ENCODE measurements at places on chromosomes 5 and 9.

GRCh38 chr9:26033336-26033735 lies 355.1 kb upstream of the TUSC1 start:
- no peak for DNase-seq

DNA sequence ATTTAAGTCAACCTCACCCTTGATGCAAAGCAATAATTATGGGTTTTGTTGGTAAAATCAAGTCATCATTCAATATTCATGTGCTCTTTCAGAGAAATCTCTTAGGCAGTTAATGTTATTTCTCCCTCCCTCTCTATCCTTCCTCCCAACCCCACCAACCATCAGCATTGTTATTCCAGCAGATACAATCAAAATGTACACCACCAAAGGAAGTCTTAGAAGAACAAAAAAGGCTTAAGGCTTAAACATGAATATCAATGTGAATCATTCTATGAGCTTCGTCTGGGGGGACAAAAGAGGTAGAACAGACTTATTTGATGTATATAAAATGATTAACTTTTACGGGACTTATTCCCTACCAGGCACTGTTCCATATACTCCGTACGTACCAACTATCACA lies 404.4 kb downstream of the ARHGEF28 start:
- DNase-seq: no peak

DNA sequence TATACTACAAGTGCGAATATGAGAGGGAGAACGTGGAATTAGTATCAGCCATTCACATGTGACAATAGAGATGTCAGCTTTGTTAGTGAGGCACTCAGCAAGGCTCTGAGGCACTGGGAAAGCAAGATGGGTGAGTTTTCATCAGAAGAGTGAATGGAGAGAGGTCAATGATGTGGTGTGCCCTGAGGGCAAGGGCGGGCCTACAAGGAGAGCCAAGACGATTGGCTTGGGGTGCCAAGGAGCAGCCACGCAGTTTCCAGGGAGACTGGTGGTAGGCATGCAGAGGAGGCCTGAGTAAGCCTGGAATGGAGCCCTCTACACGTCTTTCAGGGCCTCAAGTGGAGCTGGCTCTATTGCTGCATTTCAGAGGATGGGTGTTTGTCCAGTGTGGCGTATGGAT lies 24.7 kb downstream of the BTF3 start:
- no peak for DNase-seq

GRCh38 chr9:107216329-107216728 lies 66.8 kb upstream of the RAD23B start:
- no peak for DNase-seq

GRCh38 chr9:16515879-16516301 lies 354.6 kb downstream of the BNC2 start:
- DNase-seq: no peak

- DNase-seq: no peak
Measured at GRCh38 chr9:134195558-134195957, 31.2 kb upstream of the RNU6ATAC start.

DNA sequence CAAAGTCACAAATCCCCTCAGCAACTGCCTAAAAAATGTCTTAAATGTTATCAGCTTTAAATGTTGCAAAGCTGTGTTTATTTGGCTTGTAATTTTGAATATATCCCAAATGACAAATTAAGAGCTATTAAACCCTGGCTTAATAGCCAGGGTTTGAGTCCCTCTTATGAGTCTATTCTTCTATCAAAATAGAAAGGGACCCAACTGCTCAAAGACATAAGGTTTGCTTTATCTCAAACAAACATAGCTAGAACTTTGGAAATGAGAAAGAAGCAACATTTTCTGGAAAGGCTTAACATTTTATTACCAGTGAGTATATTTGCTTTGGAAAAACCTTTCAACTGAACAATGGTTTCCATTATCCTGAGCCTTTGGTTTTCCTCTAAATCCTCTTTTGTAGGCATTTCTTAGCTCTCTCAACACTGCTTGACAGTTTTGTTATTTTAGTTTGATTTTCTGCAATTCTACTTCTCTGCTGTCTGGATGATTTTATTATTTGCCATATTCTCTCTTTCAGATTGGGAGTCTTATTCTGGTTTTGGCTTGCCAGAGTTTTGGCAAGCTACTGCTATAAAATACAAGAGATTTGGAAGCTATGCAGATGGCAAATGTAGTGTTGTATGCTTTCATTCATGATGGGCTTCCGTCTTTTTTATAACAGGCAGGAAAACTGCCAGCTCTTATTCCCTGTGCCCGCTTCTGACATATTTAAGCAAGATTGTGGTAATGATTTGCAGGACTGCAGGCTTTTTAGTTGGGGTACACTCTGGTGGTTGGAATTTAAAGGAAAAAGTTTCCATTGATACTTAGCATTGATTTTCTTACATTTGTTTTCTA lies 734.9 kb downstream of the DTWD2 start:
- no peak for DNase-seq

DNA sequence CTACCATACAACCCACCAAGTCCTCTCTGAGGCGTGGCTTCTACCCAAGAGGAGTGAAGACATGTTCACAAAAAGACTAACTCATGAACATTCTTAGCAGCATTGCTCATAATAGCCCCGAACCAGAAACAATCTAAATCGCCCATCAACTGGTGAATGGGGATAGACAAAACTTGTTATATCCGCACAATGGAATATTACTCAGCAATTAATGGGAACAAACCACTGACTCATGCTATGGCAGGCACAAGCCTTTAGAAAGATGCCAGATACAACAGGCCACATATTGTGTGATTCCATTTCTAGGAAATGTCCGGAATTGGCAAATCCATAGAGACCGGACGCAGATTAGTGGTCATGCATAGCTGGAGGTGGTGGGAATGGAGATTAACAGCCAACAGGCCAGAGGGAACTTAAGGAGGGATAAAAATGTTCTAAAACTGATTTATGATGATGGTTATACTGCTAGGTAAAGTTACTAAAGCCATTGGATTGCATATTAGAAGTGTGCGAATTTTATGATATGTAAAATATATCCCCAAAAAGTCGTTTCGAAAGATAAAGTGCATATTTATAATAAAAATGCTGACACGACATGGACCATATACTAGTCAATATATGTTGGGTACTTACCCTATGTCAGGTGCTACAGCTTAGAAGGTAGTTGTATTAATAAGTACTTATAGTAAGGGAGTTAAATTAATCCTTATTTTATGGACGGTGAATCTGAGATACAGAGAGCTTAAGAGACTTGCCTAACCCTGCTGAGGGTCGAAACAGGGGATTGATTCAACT lies 55.4 kb downstream of the LHX2 start:
- DNase-seq: no peak

DNA sequence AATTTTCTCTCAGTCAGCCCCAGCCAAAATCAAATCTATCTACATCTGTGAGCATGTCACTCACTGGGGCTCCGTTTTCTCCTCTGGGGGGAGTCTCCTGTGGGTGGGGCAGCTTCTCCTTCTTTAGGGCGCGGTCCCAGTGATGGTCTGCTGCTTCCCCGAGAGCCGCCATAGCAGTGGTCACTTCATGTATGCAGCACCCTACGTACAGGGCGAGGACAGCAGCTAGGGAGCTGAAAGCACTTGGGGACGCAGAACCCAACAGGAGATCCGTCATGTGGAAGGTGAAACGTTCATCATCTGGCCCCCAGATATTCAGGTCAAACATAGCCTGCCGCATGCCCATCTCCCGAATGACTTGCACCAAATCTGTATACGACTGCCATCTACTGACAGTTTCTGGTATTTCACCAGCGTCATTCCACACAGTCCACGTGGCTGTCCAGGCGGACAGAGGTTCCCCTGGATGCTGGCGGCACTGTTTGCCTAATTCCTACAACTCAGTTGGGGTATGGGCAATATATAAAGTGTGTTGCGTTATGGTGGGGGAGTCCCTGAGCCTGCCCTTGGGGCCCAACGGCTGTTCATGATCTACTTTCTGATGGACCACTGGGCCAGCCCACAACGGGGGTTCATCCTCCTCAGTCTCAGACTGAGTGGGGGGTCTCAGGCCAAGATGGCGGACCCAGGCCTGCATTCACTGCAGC lies 795.0 kb downstream of the EFNA5 start:
- no peak for DNase-seq

DNA sequence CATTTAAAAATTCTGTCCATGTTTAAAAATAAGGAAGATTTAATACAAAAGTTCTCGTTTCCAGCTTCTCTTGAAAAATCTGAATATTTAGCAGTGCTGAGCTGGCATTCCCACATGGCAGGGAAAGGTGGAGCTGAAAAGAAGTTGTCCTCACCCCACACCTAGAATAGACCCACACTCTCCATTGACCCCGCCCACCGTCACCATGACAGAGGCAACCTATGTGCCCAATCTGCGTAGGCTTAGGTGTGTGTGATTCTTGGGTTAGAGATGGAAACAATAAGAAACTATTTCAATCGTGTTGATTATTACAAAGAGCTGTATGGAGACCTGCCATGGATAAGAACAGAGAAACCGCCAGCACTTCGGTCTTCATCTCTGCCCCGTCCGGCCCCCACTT lies 8.9 kb upstream of the STK32A start:
- no peak for DNase-seq

DNA sequence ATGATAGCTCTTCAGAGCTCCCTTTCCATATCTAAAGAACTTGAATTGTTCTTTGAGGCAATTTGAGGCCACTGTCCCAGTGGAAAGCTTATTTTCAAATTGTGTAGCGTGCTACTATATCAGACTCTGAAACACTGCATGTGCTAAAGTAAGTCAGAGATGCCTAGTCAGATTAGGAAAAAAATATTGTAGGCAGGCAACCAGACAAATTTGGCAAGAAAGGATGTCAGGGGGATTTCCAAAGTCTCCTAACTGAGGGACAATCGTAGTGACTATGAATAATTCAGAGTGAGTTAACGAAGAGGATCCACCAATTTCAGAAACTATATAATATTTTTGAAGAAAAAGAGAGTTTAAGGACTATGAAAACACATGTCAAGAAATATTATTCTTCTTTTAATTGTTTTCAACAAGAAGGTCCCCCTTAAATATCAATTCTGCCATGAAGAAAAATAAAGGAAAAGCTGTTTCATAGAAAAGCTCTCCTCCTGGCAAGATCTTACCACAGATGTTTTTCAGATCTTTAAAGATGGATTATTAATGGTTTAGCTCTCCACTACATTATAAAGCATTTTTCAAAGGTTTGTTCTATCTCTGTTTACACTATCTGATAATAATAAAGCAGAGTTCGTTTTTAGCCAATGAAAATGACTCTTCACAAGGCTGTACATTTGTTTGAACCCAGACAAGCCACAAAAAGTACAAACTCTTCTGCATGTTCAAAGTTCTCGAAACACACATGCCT lies 273.5 kb upstream of the PTGER4 start:
- no peak for DNase-seq

DNA sequence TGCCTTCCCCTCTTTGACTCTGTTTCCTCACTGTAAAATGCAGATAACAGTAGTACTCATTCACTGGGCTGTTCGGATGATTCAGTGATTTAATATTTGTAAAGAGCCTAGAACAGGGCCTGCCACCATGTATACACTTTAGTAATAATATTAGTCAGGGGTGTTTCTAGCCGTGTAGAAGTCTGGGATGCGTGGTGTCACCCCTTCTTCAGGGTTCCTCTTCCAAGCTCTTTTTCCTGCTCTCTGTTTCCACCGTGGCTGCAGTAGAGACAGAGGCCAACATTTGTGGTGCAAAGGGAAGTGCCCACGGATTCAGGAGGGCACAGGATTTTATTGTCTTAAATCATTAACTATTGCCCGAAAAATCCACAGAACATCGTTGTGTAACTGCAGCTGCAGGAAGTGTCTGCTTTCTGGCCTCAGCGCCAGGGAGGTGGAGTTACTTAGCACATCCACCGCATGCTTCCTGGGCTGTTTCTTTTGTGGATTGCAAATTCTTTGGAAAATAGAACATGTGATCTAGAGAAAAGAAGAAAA lies 61.7 kb downstream of the TRIO start:
- no peak for DNase-seq

DNA sequence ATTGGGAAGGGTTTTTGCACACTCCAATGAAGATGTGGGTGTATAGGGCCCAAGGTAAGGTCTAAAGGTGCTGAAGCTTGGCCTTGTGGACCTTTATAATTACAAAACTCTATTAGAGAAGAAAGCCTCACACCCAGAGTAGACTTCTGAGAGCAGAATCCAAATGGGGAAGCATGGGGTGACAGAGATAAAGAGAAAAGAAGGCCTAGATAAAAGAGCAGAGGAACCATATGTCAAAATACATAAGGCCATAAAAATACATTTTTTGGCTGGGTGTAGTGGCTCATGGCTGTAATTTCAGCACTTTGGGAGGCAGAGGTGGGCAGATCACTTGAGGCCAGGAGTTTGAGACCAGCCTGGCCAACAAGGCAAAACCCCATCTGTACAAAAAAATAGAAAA lies 27.4 kb upstream of the TCERG1 start:
- DNase-seq: no peak

GRCh38 chr9:6535594-6535993 lies 109.9 kb downstream of the GLDC start:
- no peak for DNase-seq

DNA sequence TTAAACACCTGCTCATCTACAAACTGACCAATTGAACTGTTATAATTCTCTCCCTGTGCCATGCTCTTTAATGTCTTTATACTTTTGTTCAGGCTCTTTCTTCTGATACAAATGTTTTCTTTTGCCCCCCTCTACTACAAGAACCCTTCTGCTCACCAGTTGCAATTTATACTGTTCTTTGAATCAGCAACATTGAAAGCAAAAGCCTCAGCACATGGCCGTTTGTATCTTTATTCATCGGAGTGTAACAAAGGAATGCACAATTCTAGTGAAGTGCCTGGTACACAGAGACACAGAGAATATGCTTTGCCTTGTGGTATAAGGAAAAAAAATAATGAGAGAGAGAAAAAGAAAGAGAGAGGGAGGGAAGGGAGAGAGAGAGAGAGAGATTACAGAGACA lies 547.1 kb downstream of the CDH12 start:
- no peak for DNase-seq

DNA sequence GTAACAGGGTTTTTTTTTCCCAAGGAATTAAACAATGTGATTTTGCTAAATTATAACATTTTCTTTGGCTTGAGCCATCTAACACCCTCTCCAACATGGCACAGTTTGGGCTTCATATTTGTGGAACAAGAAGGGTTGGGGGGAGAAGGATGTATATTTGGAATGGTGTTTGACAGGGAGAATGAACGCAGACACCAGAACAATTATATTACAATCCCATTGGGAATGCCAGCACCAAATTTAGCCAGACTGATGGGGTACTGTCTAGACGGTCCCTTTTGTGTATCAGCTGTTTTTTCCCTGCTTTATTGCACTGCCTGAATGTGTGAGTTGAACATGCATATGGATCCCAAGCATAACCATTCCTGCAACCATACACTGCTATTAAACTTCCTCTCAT lies 130.9 kb upstream of the TMEM161B start:
- no peak for DNase-seq

DNA sequence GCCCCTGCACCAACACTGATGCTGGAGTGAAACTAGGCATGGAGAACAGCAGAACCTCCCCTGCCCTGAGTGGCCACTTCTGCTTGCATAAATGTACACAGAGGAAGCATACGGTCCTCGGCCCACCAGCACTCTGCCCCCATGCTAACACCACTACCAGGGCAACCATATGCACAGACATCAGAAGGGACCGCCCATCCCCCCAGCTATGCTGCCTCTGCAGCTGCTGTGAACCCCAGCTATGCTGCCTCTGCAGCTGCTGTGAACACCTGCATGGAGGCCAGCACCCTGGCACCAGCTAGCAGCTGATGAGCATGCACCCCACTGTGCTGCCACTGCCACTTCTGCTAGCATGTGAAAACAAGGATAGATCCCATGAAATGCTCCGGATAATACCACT lies 250.3 kb downstream of the TUSC1 start:
- DNase-seq: no peak

GRCh38 chr5:172611913-172612312 lies 29.1 kb upstream of the NEURL1B start:
- DNase-seq: no peak

All from NCI-H187 treated with DMSO at 0.1 percent for 48 hours (cell line).